ENCODE measurements at places on chromosomes 3 and 15.

- no peak for DNase-seq
Observed at GRCh38 chr15:59439576-59439975, 1.6 kb downstream of the FAM81A start.

- DNase-seq: no peak
Observed at GRCh38 chr3:193693774-193694173, 100.8 kb downstream of the OPA1 start.

- no peak for DNase-seq
Observed at GRCh38 chr3:195692354-195692685, 28.5 kb upstream of the MUC20 start.

GRCh38 chr3:13831386-13831996 is 48.4 kb downstream of the WNT7A start:
- no peak for DNase-seq

DNA sequence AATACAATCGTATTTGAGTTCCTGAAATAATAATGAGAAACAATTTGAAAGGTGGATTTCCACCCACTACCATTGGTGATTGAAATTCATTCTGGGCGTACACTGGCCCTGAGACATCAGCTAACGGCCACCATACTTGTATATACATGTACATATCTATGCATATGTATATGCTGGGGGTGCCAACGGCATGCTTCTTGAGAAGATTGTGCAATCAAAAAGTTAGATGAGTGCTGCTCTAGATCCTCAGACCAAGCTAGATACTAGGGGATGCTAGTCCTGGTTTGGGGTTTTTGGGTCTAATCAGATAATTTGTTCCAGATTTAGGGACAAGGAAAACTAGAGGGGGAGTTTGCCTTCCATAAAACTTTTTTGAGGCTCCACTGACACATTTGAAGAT is 2.9 kb downstream of the TMEM40 start:
- DNase-seq: no peak

GRCh38 chr3:63613561-63613960 is 38.9 kb upstream of the SNTN start:
- DNase-seq: no peak

GRCh38 chr3:142962520-142963233 is 797 bp downstream of the PAQR9 start:
- no peak for DNase-seq

GRCh38 chr15:82571722-82572222 is 31.5 kb upstream of the RPS17 start:
- DNase-seq: peak; percentile 68

- no peak for DNase-seq
Observed at GRCh38 chr3:29683018-29683993, 402.4 kb downstream of the RBMS3 start.

GRCh38 chr15:67550522-67550921 is 8.0 kb downstream of the MAP2K5 start:
- DNase-seq: no peak

DNA sequence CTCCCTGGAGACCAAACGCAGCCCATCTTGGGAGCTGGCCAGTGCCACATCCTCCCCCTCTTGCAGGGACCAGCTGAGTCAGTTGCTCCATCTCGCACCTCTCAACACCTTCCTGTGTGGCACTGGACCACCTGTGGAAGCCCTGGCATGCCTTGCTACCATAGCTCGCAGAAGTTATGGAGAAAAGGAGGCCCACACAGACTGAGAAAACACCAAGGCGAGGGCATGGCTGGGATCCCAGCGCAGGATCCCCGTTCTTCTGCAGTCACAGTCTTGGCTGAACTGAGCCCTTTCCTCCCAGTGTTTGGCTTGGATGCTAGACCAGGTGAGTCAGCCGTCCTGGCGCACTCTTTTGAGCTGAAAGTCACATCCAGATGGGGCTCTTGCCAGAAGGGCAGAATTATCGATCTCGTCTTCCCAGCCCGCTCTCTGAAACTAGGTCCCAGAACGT is 46.9 kb downstream of the CHRD start:
- no peak for DNase-seq

DNA sequence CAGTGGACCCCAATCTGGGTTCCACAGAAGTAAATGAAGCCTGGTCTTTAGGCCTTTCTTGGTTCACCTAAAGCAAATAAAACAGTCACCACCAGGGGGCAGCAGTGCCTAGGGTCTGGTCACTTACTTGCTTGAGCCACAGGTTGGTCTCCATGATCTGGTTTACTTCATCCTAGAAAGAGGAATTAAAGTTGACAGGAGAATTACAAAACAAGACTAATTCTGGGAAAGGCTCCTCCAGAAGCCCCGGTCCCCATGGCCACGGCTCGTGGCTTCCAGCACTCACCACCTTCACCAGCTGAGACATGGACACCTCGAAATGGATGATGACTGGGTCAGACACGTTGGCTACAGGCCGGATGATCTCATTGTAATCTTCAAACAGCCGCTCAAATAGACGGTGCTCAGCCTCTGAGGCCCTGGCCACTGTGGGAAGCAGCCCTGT is 2.3 kb downstream of the CHRNA3 start:
- peak; percentile 85 for DNase-seq

DNA sequence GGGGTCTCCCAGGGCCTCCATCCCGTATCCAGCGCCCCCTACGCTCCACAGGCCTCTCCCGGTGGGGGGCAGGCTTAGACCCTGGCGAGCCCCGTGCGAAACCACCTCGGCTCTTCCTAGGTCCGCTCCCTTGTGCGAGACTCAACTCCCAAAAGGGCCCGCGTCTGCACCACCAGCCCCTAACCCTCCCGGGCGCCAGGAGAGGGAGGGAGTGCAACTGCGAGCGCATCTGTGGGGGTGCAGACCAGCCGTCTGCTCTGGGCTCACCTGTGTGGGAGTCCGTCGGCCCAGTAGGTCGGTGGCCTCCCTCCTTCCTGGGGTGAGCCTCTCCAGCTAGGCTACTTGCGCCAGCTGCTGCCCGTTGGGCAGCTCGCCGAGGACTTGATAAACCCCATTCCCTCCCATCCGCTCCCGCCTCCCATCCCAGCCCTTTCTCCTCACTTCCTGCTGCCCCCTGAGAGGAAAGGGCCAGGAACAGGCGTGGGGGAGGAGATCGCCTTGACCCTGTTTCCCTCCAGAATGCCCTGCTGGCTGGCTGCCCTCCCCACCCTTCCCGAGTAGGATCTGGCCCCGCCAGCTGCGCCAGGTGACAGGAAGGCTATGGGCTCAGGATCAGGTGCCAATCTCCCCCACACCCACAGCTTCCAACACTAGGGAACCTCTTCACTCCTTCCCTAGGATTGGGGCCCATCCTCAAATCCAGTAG is at the start of gene HYAL2:
Gene HYAL2 (minus strand): TSS at position 360 of the 706 bp plus-strand sequence. CDS start 2,256 bp downstream, outside the sequence.
- no peak for DNase-seq

DNA sequence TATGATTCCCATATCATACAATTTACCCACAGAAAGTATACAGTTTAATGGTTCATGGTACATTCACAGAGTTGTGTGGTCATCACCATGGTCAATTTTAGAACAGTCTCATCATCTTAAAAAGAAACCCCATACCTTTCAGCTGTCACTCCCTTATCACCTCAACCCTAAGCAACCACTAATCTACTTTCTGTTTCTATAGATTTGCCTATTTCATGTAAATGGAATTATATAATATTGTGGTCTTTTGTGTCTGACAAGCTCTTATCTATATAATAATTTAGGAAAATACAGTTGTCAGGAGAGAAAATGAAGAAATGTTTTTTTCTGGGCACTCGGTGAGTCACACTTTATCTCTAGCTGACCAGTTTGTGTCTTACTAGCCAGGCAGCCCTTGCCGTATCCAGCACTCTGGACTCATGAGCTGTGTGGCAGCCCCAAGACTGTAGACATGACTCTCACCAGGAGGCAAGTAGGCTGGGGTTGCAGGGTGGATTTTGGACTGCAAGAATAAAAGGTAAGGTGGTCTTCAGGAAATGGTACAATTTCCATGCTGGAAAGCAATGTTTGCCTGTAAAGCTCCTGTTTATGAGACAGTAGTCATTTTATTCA is 234.6 kb downstream of the THRB start:
- no peak for DNase-seq

DNA sequence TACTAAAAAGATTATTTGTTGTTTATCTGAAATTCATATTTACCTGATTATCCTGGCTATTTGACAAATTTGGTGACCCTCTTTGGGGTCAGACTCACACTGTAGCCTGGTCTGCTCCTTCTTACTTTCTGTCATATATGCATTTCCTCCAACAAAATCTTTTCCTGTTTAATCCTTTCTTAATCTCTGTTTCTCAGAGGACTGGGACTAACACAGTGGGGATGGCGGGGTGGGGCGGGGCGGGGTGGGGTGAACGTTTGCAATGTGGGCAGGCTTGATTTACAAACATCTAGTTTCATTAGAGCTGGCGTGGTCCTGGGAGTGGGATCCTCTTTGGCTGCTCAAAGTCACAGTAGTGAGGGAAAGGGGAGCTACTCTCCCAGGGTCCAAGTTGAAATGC is 35.3 kb upstream of the CDCP1 start:
- DNase-seq: no peak

DNA sequence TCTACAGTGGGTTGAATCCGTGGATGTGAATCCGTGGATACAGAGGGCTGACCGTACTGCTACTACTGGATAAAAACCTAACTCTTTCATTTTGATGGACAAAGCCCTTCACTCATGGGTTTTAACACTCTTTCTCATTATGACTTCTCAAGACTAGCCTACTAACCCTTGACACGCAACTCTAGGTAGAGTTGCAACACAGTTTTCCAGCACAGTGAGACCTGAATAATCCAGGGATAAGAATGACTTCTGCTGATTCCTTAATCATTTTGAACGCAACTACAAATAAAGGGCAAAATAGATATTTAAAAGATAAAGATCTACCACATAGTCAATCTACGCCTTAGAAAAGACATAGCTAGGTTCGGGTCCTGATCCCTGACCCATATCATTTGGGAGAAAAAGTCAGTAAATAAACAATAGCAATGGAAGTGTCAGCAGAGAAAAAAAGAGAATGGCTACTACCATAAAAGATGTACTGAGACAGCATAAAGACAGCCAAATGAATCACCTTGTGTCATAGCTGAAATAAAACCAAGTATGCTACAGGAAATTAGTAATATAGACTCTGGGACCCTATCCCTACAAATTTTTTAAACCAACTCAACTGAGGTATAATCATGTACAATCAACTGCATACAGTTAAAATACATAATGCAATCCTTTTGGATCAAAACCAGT is 87.6 kb downstream of the DPH6 start:
- DNase-seq: no peak

GRCh38 chr3:11021611-11022011 is 29.1 kb downstream of the SLC6A1 start:
- DNase-seq: no peak

DNA sequence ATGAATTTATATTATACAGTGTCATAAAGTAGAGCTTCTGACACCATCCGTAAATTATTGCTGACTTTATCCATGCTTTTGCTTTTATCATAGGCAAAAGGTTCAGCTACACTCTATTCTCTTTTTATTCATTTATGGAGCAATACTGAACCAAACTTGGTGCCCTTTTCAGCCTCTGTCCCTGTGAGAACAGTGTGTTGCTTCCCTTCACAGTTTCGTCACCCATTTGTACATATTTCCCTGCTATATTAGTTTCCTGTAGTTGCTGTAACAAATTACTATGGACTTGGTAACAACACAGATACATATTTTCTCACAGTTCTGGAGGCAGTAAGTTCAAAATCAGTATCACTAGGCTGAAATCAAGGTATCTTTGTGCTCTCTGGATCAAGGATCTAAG is 2.8 kb upstream of the RPL24 start:
- no peak for DNase-seq

GRCh38 chr3:169060037-169060436 is 603.5 kb downstream of the MECOM start:
- no peak for DNase-seq

DNA sequence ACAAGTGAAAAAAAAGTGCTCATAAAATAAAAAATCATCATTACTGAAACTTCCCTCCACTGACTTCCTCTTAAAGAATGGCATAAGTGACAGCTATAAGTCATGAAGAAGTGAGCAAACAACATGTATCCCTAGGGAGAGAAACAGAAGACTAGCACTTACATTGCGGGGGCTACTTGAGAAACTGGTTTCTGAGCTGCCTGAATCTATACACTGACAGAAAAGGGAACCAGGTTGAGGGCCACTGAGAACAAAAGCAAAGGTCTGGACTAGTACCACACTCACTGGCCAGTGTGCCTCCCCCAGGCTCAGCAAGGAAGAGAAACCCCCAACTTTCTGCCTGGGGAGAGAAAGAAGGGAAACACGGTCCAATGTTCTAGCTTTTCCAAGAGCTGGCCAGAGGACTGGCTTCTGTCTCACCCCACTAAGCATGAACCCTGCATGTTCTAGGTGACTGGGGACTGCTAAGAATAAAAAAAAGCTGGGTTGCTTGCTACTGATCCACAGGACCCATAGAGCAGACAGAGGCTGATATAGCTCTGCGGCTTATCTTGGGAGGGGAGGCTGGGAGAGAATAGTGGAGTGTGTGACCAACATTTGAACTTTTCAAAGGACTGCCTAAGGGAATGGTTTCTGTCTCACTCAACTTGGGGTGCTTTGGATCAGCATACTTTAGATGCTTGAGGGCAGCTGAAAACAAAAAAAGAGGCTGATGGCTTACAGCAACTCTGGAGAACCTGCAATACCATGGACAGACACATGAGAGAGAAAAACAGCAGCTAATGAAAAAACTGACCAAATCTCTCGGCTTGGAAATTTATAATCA is 8.1 kb downstream of the RAD18 start:
- peak; percentile 46 for DNase-seq

DNA sequence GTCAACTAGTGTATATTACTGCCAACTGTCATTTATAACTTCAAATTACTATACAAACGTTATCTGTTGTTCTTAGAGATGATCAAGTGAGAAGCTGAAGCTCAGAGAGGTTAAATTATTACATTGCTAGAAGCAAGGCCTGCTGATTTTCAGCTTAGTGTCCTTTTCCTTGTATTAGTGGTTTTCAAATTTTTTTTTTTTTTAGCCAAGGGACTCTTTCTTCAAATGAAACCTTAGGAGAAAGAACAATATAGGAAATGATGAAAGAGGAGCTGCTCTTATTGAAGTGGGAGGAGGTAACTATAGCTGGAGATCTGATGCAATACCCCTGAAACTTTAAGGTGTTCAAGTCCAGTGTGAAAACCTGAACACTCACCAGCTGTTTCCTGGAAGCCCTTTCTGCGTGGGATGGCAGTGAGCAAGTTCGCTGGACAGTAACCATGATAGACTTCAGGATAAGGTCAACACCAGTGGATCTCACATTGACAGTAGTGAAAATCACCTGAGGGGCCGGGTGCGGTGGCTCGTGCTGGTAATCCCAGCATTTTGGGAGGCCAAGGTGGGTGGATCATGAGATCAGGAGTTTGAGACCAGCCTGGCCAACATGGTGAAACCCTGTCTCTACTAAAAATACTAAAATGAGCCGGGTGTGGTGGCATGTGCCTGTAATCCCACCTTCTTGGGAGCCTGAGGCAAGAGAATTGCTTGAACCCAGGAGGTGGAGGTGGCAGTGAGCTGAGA is 376.2 kb downstream of the EDEM1 start:
- no peak for DNase-seq
